Activated CD4-positive, alpha-beta T cell treated with anti-CD3 and anti-CD28 coated beads, Interleukin-2, amount 50 U/mL, for 1 hour (primary cell): ENCODE measurements at places on chromosomes 7 and 10.

DNA sequence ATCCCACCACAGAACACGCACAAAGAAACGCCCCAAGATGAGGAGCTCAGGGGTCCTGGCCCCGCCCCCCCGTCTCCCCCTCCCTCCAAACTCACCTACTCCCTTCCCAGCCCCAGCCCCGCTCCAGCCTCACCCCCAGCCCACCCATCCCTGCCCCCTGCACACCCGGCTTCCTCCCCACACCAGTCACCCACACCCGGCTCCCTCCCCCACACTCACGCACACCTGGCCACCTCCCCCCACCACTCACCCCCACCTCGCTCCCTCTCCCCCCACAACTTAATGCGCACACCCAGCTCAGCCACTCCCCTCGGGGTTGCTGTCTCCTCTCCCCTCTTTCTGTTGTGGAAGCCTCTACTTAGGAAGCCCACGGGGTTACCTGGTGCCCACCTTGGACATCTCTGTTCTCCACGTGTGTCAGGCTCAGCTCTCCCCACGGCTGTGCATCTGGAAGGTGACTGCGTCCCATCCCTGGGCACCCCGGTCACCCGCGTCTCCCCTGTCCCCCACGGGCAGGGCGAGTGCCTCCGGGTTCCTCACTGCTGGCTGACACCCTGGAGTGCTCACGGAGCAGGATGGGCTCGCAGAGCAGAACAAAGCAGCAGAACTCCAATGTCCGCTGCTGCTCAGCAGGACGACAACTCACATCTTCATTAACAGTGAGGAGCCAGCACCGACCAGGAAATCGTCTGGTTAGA, 166.8 kb downstream of the USP6NL start:
- no peak for DNase-seq

DNA sequence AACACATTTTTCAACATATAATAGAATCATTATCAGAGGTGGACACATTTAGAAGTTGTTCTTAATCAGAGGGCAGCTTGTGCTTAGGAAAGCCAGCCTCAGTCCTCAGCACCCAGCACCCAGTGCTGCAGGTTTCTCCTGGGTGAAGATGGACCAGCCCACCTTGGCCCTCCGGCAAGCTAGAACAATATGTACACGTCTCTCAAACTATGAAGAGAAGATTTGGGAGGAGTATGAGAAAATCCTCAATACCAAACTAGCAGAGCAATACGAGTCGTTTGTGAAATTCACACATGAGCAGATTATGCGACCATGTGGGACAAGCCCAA, 13.5 kb upstream of the RALA start:
- DNase-seq: no peak

DNA sequence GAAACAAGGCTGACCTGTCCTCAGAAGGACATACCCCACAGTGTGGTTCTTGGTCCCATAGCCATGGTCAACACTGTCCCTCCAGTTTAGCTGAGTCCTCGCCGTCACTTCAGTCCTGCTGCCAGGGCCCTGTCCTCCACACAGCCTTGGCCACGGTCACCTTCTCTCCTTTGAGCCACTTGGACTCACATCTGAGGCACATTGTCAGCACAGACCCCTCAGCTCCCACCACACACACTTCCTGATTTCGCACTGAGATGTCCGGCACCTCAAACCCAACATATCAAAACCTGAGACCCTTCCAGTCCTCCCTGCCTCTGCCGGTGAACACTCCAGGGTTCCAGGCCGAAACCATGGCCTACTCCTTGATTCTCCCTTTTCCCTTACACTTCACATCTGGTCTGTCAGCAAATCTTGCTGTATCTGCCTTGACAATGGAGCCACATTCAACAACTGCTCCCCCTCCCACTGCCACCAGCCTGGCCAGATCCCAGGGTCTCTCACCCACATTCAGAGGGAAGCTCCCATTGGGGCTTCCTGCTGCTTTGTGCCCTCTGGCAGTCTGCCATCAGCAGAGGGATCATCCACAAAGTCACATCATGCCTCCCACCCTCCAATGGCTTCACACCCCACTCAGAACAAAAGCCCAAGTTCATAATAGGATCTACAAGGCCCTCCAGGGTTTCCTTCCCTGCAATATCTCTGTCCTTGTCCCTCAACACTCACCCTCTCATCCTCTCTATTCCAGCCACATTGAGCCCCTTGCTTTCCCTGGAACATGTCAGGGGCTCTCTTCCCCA, 219.6 kb upstream of the SHH start:
- no peak for DNase-seq

- no peak for DNase-seq
Observed at GRCh38 chr10:89588671-89589070, 53.3 kb upstream of the SLC16A12 start.

DNA sequence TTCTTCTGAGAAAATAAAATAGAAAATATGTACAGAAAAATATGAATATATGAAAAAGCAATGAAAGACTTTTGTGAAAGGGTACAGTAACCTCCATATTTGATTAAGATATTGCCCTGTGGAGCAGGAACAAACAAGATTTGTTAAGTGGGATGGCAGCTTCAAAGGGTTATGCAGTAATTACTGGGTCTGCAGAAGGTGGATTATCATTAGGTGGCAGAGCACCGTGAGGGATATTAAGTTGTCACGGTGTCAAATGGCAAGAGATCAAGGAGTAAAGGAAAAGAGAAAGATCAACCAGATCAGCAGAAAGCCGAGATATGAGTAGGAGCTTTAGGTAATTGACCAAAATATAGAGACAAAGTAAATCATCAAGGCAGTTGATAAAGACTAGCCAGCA, 44.1 kb downstream of the DGKB start:
- no peak for DNase-seq

DNA sequence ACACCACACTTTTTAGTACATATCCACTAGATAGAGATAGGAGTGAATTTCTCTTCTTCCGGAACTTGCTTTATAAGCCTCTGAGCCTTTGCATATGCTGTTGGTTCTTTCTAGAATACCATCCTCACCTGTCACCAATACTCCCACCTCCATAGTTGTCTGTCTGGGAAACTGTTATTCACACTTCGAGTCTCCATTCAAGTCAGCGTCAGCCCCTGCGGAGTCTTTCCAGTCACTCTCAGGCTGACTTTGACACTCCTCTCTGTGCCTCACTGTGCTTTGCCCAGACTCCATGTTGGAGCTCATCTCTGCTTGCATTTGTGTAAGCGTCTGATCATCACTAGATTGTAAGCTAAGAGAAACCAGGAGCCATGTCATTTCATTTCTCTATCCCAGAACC, 66.5 kb upstream of the NRBF2 start:
- no peak for DNase-seq

DNA sequence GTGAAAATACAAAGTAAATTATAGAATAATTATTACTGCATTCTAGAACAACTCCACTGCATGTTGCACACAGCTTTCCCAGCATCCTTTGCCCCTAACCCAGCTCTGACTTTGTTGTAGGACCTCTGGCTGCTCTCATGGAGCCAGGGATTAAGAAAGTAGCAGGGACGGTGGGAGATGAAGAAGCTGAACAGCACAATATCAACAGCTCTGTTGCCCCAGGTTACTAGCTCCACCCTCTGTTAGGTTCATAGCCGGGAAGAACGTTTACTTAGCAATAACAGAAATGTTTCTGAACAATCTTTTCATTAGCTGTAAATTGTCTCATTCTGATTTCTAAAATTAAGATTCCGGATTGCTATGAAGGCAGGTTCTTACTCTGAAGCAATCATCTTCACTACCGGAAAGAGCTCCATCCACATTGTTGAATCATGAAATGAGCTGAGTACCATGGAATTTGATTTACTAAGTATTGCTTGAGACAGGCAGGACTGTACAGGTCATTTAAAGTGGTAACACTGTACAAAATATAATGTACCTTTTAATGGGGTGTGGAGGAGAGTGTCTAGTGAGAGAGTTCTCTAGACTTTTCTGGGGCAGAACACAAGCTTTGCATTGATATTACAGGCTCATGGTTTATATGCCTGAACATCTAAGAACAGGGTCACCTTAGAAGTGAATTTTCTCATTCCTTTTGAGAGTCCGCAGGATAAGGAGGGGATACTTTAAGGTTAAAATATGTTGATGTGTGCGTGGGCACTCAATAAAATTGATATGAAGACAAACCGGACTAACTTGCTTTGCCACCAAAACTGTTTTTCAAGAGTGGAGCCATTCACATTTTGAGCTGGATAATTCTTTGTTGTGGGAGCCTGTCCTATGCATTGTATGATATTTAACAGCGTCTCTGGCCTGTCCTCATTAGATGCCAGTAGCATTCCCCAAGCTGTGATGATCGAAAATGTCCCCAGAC, 20.8 kb upstream of the RAB18 start:
- DNase-seq: no peak

DNA sequence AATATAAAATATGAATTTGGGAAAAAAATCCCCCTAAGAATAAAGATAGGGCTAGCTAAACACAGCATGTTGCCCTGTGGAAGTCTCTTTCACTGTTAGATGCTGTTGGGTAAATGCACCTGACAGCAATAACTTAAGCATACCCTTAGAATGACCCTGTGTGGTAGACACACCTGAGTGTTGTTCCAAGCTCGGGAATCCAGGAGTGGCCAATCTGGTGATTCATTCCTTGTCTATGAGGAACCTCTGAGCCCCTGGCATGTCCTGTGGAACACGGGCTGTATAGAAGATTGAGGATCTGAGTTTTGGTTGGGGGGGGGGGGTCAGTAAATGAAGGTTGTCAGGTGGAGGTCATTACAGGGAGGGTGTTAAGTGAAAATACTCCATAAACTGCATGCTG, 730.0 kb upstream of the IGFBP3 start:
- no peak for DNase-seq

DNA sequence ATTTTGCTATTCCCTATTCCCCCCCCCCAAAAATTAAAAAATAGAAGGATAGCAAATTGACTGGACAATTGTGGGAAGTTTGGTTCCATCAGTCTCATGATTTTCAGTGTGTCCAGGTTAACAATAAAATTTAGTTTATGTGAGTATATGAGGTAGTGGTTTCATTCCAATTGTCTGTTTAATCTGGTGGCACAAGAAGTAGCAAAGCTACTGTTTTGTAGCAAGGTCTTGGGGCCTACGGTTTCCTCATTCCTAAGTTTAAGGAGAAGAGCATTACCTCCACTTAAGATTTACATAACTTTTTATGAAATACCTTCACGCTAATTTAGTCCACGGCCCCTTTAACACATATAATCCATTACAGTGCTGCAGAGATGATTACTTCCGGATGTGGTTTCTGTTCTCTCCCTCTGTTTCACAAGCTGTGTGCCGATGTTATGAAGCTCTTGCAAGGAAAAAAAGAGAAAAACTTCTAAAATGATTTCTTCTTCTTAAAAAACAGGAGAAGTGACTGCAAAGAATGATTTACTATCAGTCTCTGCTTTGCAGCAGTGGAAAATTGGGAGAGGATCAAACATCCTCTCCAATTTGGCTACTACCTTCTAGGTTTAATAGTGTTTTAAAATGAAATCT, 32.7 kb upstream of the NPVF start:
- DNase-seq: no peak

GRCh38 chr7:148912758-148913541, 28.9 kb upstream of the EZH2 start:
- DNase-seq: peak; percentile 25

DNA sequence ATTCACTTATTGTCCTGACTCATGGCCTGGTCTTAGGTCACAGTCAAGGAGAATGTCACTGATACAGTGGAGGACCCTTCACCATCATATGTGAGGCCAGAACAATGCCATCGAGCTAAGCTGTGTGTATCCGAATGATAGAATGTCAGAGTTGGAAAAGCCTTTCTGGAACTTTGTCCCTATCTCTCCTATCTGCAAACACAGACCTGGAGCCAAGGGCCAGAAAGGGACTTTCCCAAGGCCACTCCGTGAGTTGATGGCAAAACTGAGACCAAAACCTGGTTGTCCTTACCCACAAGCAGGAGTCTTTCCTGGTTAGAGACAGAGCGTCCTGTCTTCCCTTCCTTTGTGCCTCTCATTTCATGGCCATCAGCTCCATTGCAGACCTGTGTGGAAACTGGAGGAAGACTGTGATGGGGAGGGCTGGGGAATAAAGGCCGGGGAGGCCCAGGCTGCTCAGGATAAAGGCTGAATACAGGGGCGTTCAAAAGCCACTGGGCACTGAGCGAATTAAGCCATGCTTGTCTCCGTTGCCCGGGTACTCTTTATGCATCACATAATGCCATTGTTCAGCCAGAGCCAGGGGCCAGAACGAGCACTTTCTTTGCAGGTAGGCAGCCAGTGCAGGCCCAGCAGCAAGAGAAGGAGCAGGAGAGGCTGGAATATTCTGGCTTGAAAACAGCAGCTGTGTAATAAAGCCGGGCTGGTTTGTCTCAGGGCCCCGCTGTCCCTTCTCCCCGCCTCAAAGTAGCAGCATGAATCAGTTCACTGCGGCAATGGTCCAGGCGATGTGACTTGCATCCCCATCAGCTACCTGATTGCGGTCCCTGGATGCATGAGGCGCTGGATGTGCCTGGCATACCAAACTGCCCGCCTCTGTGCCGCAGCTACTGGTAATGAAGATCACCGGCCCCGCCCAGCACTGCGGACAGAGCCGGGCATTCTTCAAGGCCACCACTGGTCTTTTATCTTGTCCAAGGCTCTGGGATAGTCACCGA, 143.0 kb downstream of the RPS24 start:
- DNase-seq: no peak

DNA sequence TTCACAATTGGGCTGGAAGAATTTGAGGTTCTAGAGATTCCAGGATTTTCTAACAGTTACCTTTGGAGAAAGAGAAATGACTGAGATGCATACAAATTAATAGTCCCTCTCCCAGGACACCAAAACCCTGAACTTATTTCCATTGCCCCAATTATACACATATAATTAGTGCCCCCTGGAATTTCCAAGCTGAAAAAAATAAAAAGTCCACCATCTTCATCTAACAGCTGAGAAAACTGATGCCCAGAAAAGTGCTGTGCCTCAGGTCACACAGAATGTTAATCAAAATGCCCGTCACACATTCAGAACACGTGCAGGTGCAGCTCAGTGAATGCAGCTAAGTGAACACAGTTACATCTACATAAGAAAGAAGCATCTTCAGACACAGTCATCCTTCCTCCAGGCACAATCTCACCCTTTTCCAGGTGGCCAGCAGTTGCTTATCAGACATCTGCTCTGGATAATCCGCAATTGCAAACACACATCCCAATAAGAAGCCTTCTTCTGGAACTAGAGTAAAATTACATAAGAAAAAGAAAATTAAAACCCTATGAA, 35.4 kb downstream of the PAXIP1 start:
- no peak for DNase-seq

- no peak for DNase-seq
Observed at GRCh38 chr10:35517431-35518181, 87.5 kb upstream of the GJD4 start.

- DNase-seq: no peak
Observed at GRCh38 chr10:44913350-44914081, 2.4 kb downstream of the TMEM72 start.

DNA sequence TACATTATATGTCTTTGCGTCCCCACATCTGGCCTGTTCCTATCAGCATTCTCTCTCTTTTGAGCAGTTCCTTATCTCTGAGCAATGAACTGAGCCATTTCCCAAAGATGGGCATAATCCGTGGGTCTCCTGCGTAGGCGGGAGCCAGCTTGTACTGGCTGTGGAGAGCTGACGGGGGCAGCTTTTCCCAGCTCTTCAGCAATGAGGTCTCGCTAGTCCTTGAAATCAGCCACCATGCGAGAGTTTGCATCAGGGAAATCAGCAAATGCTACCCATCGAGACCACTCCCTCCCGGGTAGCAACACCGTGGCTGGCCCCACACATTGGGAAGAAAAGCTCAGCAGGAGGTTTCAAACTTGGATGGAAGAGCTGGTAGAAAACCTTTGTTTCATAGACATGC, 51.9 kb upstream of the FAM180A start:
- DNase-seq: no peak
